ENCODE measurements at places on chromosomes 16 and 17. TPM values are rescaled to one million over a fixed set of nuclear protein-coding genes. Genes with fewer than 3 reads are reported as not detected.

DNA sequence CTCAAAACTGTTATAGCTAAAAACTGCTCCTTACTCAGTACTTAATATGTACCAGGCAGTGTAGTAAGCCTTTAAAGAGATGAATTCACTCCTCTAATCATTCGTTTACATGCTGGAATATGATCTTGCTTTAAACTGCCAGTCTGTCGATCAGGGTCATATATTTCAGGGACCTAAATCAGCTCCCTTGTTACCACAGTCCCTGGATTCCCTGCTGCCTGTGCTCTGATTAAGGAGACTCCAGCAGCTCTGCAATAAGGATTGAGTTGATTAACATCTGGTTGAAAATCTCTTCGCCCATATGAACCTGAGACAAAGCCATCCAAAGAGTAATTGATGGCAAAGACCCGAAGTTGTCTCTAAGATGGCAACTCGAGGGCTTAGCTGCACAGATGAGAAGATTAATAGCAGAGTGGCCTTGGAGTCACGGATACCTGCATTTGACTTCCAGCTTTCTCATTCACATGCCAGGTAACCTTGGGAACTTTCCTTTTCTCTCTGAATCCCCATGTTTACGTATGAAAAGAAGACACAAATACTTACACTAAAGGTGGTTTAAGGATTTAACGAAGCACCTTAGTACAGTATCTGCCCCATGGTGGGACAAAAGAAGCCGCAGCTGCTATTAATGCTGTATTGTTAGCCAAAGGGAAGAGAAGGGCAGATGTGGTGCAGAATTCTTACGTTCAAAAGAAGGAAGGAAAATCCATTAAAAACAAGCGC is 68.2 kb downstream of the VAT1L start:
- DNase-seq: no peak

- DNase-seq: peak; percentile 91
Measured at GRCh38 chr17:15263206-15263579, 1.9 kb downstream of the PMP22 start.

DNA sequence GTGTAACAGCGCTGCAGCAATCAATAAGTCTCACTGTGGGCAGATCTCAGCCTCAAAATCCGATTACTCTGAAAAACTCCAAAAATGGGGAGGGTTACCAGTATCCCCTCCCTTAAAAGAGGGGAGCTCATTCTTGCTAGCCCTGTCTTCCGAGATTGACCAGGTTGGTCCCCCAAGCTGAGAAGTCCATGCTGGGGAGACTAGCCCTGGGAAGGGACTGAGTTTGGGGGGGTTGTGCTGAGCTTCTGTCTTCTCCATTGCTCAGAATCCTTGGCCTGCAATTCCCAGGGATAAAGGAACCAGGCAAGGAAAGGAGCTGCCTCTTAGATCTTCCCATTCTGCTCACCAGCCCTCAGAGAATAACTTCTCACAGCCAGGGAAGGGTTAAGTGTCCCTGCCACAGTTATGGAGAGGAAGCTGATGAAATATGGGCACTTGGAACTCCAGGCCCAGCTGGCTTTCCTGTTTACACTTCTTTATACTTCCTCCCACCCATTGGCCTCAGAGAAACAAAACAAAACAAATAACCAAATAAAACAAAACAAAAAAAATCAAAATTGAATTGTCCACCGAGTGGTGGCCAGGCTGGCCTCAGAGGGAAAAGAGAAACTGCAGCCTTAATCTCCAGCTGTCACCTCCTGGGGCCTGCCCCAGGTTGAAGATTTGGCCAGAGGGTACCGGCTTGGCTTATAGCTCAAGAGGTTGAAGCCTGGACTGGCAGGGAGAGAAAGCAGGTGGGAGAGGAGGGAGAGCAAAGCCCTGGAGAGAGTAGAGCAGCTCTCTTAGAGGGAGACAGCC is 2.6 kb downstream of the HOXB3 start:
- DNase-seq: peak; percentile 90

The CACNG3 gene
- total RNA-seq: not detected

The SLFN14 gene
- total RNA-seq: not detected

Data from fibroblast of lung (primary cell).